CD4-positive, alpha-beta T cell treated with Interleukin-2 at 100 ng/mL for 4 hours (primary cell): ENCODE measurements at places on chromosomes 1 and 21.

DNA sequence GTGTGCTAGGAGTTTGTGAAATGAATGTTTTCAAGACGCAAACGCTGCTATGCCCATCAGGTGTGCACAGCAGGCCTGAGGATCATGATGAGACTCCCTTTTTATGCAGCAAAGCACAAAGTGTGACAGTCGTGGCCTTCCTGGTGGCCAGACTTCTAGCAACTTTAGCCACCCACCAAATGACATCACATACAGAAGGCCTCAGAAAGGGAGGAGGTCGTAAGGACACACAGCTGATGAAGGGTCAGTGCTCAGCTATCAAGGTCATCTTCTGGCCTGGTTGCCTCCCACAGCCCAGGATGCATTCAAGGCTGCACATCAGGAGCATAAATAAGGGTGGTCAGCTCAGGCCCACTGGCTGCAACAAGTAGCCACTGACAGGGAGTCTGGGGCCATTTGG is 36.6 kb downstream of the BMP8A start:
- no peak for DNase-seq

DNA sequence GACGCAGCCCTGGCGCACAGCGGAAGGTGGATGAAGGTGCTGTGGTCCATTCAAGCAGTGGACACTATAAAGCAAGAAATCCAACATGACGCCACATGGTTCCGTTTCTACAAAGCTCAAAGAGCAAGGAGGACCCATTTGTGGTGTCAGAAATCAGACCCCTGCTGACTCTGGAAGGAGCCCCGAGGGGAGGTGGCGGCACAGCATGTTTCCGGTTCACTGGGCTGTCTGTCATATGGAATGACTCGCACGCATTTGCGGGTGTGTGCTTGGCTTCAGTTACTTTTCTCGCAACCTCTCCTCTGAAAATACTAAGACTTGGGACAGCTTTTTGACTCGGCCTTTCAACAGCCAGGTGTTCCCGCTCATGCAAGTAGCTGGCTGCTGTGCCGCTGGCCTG is 29.1 kb upstream of the LRRC47 start:
- no peak for DNase-seq

DNA sequence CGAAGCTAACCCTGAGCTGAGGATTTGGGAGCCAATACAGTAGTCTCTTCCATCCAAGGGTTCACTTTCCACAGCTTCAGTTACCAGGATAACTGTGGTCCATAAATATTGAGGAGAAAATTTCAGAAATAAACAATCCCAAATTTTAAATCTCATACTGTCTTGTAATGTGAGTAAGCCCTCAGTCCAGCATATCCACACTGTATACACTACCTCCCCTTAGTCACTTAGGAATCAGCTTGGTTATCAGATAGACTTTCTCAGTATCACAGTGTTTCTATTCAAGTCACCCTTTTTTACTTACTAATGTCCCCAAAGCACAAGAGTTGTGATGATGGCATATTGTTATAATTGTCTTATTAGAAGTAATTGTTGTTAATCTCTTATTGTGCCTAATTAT is 102.3 kb upstream of the GNG12 start:
- no peak for DNase-seq

DNA sequence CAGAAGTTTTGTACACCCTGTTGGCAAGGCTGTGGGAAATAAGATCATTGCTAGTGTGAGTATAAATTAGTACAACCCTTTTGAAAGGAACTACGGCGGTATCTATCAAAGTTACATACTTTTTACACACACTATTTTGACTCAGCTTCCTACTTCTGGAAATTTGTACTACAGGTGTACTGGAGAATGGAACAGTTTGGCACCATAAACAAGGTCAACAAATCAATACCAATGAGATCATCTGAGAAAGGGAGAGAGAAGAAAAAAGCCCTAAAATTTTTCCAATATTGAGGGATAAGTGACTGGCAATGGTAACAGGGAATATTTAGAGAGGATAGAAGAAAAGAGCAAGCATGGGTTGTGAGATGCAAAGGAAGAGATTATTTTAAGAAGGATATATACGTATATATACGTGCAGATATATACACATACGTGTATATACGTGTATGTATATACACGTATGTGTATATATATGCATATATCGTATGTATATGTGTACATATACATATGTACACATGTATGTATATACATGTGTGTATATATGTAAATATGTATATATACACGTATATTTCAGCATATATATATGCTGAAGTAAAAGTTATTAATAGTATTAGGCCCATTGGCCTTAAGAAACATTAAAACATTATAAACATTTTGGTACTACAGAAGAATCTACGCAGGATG is 27.6 kb downstream of the KLHL20 start:
- DNase-seq: no peak

DNA sequence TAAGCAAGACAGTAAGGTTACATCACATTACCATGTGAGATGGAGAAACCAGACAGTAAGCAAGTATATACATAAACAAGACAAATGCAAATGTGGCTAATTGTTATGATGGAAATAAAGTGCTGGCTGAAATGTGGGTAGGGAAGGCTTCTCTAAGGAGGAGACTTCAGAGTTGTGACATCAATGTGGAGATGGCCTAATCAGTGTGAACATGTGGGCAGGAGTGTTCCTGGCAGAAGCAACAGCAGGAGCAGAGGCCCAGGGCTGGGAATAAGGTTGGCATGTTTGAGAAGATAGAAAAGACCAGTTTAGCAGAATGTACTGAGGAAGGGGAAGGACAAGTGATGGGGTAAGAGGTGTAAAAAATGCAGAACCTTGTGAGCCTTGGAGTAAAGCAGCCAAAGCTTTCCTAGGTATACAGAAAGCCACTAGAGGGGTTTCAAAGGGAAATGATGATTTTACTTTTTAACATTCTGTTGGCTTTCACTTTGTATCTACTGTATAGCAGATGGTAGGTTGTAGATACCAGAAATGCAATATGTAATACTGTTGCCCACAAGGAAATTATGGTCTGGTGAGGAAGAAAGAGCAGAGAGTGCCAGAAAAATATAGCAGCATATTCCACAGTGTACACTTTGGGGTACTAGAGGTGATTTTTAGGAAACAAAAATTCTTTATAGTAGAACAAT is 197.4 kb downstream of the FGGY start:
- no peak for DNase-seq

GRCh38 chr1:80462006-80462405 is 1338.7 kb upstream of the ADGRL2 start:
- DNase-seq: no peak

DNA sequence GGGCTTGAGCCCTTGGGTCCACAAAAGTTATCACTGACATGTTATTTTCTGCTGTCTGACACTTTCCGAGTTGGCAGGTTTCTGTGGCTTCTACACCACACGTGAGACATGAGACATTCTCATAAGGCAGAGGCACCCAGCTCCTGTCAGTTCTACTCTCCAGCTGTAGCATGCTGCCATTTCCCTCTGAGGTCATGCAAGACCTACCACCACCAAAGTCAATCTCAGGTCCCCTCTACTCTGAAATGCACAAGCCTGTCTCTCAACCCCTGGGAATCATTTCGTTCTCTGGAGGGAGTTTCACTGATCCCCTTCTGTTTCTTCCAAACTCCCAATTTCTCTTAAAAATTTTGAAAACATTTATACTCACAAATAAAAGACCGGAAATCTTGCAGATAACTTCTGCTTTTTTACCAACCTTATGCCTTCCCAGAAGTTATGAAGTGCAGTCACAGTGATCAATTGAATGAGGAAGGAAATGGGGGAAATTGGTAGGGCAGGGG is 39.5 kb upstream of the CR2 start:
- DNase-seq: no peak

DNA sequence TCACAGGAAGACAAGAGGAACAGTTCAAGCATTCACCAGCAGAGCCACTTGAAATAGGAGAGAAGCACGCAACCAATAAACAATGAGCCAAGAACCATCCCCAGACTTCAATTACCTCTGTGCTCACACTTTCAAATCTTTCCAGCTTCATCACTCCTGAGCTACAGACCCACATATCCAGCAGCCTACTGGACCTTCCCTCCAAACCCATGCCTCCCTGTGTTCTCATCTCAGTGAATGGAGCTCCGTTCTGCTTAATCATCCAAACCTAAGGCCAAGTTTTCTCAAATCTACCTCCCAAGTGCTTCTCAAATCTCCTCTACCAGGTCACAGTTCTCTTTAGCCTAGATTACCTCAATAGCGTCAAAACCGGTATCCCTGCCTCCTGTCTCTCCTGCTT is 3.7 kb downstream of the PEF1 start:
- DNase-seq: no peak

DNA sequence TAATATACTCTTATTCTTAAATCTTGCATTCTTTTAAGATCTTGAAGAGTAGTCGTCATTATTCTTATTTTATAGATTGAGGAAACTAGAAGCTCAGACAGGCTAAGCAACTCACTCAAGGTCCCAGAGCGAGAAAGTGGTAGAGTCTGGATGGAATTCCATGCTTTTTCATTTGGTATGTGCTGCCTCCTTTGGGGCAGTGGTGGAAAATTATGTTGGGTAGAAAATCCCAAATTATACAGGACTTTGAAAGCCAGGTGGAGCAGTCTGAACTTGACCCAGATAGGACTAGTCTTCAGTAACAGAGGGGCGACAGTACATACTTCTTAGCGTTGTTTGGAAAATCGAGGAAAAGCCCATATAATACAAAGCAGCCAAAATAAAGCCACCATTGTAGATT is 205.6 kb downstream of the ATG4C start:
- DNase-seq: no peak

- DNase-seq: no peak
Measured at GRCh38 chr1:119083980-119084379, 56.5 kb downstream of the WARS2 start.

GRCh38 chr1:5965586-5966131 is 26.6 kb downstream of the NPHP4 start:
- DNase-seq: no peak

GRCh38 chr1:225731491-225731890 is 46.1 kb upstream of the SRP9 start:
- no peak for DNase-seq

- DNase-seq: peak; percentile 79
Measured at GRCh38 chr1:156797212-156797871, 19.3 kb downstream of the SH2D2A start.

DNA sequence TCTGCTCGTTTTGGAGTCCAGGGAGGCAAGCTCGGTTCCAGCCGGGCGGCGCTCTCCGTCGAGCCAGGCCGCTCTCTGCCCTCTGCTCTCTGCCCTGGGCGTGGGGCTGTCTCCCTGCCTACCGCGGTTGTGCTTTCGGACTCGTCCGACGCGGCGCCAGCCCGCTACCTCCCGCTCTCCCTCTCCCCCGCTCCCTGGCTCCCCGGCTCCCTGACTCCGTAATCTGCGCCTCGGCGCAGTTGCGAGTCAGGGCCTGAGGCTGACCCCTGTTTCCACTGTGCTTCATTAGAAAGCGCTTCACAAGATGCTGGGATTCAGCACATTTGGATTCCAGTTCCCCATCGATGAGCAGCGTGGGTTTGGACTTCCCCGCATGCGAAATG is 2.2 kb downstream of the SOX13 start:
- no peak for DNase-seq

DNA sequence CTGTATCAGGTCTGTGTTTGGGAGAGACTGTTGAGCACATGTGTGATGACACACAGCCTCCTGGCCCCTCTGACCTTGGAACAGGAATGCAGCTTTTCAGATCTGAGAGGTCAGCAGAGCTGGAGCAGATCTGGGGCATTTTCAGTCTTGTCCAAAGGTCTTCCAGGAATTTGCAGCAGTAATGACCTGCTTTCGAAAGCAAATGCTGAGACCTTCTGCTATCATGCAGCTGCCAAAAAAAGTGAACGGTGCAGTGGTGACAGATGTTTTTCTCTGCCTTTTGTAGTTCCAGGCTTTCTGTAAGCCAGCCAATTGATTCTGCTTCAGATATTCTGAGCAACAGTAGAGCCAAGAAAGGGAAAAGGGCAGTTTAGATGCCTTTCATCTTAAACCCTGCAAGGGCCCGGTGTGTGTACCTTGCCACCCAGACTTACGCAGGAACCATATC is 137.8 kb upstream of the COA6 start:
- DNase-seq: no peak

GRCh38 chr1:155141749-155142148 is 1.4 kb upstream of the DPM3 start:
- DNase-seq: no peak

GRCh38 chr21:34715985-34716596 is 47.3 kb downstream of the CLIC6 start:
- DNase-seq: no peak

- no peak for DNase-seq
Measured at GRCh38 chr1:159274631-159275030, 27.5 kb upstream of the FCER1A start.

DNA sequence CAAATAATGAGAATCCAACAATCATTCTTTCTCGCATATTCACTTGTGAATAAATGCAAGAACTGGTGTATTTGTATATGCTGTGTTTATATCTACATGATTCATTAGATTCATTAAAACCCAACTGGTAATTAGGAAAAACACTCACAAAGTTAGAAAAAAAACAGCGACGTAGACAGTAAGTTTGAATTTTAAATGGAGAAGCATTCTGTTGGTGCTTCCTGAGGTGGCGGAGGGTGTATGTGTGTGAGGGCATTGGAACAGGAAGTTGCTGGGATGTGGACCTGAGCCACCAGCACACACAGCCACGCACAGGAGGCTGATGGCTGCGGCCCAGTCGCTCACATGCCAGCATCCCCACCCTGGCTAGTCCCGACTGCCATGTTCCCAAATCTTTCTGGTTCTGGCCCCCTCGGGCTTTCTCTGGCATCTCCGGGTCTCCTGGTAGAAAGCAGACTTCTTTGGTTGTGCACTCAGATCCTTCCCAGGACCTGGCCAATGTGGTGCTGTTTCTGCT is 121.6 kb upstream of the IRF2BP2 start:
- no peak for DNase-seq

DNA sequence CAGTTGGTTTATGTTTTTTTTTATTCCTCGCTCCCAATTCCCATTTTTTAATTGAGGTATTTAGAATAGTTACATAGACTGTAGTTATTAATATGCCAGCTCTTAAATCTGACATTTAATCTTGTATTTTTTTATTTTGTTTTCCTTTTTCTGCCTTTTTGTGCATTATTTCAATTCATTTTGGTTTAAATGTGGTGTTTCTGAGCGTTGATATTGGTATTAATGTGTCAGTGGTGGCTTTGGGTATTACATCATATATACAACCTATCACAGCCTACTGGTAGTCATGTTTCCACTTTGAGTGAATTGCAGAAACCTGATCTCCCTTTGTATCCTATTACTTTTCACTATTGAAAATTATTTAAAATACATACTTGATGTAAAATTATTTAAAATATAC is 1027.3 kb downstream of the KCNT2 start:
- DNase-seq: no peak

DNA sequence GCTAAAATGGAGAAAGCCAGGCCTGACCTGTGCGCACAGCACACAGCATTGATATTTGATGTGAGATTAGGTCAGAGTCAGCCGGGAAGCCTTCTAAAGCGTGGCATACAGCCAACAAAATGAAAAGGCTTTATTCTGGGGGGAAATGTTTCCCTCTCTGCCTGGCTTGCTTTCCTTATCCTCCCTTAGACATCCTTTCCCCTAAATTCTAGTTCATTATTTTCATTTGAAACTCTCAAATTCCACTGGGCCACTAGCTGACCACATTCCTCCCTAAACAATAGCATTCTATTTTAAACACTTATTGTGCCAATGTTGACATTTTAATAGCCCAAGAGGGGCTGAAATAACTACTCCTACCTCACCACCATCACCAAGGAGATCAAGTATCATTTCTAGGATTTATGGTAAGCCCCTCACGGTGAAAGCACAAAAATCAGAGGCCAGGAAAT is 49.4 kb downstream of the LEPR start:
- no peak for DNase-seq

- DNase-seq: no peak
Measured at GRCh38 chr21:14767192-14767852, 221.2 kb upstream of the SAMSN1 start.

GRCh38 chr1:19735440-19736127 is 64.1 kb downstream of the TMCO4 start:
- DNase-seq: no peak
